ENCODE measurements at places on chromosomes 13 and 19.

DNA sequence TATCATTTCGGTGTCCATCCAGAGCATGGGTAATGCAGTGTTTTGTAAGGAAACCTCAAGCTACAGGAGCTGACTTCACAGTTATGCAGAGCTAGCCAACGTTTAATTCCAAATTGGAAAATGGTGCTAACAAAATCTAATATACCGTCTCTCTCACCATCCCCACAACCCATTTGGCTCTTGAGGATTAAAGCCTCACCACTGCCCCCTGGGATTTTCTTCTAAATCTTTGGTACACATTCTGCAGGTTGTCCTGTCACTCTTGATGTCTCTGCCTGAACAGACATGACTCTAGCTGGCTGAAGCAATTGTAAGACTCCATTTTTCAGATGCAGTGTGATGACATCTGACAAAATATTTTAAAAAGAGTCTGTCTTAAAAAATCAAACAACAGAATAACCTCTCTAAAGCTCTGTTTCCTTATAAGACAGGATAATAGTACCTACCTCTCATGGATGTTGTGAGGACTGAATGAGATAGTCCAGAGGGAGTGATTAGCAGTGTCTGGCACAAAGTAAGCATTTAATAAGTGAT lies 451.8 kb downstream of the SUCLA2 start:
- DNase-seq, result no peak

DNA sequence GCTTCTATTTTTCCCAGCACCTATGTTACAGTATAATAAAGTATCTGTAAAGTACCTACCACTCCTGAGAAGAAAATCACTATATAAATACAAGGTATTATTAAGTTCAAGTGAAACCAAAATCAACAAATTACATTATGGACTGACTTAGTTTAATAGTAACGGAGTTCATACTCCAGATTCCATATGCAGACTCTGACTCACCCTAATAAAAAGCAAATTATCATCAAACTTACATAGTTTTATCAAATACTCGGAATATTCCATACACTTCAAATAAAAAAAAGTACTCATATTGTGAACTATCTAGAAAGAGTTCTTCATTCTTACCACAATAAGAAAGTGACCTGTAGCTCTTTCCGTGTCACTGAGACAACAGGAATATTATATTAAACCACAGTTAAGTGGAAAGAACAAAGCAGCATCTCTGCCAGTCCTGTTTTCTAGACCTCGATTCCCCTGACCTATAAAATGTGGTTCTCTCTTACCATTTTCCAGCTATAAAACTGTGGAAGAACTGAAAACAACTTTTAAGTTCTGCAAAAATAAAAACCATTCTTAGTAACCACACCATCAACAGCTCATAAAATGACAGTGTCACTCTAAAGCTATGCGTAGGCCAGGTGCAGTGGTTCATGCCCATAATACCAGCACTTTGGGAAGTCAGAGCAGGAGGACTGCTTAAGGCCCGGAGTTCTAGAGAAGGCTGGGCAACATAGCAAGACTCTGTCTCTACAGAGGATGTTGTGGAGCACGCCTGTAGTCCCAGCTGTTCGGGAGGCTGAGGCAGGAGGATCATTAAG lies 42.6 kb downstream of the USP12 start:
- no peak for DNase-seq

DNA sequence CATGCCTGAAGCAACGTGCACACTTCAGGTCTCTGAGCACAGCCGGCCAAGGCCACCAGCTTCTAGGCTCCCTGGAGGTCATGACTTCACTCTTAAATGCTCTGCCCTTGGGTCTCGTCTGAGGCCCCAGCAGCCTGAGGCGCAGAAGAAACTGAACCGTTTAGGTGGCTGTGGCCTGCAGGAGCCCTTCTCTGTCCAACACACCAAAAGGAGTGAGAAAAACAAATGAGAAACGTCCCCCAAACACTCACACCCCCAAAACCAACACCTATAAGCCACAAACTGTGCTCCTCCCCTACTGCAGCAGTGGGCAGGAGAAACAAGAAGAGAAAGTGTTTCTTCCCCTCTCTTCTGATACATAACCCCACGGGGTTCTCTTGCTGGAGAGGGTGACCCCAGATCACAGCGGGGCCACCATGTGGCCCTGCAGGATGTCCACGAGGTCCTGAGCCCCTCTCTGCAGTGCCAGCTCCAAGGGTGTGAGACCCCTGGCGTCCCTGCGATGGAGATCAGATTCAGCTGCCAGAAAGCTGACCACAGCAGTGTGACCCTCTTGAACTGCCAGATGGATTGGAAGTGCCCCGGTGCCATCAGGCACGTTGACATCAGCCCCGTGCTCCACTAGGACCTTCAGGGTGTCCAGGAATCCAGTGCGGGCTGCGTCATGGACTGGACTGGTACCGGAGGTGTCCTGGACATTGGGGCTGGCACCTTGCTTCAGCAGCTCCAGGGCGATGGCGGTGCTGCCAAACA lies 1.0 kb upstream of the KRI1 start:
- no peak for DNase-seq

DNA sequence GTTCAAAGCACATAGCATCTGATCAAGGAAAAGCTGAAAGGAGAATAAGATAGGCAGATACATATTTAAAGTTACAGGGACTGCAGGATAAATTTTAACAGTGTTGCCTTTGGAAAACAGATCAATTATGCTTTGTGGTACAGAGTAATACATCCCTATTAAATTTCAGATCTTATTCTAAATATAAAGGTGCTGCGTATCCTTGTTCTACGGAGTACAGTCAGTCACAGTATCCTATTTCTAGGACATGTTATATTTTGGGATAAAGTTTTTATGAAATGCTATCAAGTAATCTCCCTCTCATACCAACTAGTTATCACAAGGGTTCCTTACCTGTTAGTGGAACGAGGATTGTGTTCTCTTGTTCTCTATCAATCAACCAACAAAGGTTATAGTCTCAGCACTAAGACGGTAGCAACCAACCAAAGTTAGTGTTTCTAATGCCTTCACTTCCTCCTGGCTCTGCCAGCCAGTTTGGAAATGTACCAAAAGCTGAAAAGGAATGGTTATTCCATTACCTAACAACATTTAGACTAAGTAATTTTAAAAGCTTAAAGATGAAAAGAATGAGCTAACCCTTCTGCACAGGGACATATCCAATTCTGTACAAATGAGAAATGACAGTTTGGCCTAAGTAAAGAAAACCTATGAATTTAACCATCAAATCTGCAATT lies 35.2 kb downstream of the TSC22D1 start:
- DNase-seq, result no peak

Data from sigmoid colon (tissue), 7 donors.